ENCODE measurements at places on chromosomes 3 and 15.

GRCh38 chr15:74906067-74906449 is 593 bp downstream of the FAM219B start:
- no peak for DNase-seq

DNA sequence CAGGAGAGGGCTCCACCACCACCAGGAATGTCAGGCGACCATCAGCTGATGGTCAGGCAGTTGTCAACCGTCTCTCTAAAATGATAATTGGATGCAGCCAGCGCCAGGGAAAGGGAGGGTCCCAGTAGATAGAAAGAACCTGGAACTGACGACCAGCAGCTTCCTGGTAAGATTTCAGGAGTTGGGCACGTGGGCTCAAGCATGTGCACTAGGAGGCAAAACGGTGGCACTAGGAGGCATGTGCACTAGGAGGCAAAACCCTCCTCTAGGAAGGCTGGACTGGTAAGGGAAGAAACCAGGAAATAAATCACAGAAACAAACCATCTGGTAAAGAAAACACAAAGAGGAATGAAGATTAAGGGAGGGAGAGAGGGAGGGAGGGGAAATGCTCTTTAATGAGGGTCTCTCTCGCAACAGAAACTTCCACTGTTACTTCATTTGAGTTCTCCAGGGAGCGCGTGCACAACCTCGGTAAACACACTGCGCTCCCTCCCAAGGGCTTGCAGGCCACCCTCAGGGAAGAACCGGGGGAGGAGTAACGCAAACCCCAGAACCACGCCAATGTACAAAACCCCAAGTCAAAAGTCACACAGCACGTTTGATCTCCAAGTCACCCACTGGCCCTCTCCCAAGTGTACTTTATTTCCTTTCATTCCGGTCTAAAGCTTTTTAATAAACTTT is 116.7 kb downstream of the XXYLT1 start:
- DNase-seq = no peak

GRCh38 chr3:137163958-137164357 is 206.2 kb downstream of the IL20RB start:
- no peak for DNase-seq

DNA sequence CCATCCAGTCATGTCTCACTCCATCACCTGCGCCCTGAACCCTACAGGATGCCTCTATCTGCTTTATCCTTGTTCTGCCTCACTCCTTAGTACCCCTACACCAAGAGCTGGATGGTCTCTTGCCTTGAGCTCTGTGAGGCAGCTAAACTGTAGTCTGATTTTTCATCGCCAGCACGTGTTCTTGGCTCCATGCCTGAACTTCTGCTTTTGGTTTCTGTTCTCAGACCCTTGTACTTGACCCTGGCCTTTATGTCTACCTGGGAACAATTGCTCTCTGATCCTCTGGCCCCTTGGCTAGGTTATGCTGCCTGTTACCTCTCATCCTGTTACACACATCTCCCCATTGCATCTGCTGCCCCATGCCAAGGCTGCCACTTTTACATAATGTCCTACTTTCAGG is 318.0 kb upstream of the LMCD1 start:
- no peak for DNase-seq

DNA sequence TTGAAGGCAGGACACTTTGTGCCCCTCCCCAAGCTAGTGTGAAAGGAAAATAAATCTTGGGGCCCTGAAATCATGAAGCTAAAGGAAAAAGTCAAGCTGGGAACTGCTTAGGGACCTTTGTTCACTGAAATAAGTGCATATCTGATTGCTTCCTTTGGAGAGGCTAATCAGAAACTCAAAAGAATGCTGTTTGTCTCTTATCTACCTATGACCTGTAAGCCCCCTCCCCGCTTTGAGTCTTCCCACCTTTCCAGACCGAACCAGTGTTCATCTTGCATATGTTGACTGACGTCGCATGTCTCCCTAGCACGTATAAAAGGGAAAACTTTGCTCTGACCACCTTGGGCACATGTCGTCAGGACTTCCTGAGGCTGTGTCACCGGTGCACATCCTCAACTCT is 53.1 kb downstream of the SLC30A4 start:
- DNase-seq = no peak

GRCh38 chr3:142213298-142213697 is 12.1 kb downstream of the GK5 start:
- no peak for DNase-seq

GRCh38 chr15:39998511-39999077 is 40.4 kb downstream of the SRP14 start:
- no peak for DNase-seq

DNA sequence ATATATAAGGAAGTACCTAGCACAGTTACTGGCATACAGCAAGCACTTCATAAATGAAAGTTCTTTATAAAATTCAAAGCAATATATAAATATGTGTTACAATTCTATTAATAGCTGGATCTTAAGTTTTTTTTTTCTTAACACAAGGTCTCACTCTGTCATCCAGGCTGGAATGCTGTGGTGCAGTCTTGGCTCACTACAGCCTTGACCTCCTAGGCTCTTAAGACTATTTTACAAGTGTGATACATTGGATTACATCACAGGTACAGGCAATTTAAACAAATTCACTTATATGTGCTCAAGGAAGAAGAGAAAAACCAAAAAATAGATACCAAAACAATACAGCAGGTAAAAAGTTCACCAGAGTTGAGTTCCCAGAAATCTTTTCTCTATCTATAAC is 60.6 kb downstream of the ZNF280D start:
- DNase-seq = no peak

DNA sequence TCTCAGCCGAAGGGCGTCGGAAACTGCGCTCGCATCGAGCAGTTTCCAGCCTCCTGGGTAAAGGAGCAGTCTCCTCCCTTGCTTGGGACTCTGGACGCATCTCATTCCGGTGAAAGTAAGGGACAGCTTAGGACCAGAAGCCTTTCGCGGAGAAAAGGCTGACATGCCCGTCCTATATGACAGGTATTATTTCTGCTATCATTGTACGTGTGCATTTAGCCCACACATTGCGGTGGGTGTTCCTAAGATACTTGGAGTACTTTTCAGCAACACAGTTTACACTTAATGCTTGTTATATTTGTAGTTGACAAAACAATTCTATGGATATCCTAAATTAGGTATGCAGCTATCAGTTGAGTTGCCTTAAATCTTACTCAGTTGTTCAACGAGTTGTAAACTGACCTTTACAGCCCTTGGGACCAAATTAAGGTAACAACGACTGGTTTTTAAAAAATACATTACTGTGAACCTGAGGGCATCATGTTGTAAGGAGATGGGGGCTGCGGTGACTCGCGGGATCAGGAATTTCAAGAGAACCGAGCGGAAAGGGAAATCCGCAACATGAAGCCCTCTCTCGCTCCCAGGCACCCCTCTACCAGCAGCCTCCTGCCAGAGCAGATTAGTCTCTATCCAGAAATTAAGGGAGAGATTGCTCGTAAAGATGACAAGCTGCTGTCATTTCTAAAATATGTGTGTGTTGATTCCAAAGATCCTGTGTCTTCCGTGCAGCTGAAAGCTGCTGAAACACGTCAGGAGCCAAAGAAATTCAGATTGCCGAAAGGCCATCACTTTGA is 632 bp upstream of the COPS2 start:
- no peak for DNase-seq

DNA sequence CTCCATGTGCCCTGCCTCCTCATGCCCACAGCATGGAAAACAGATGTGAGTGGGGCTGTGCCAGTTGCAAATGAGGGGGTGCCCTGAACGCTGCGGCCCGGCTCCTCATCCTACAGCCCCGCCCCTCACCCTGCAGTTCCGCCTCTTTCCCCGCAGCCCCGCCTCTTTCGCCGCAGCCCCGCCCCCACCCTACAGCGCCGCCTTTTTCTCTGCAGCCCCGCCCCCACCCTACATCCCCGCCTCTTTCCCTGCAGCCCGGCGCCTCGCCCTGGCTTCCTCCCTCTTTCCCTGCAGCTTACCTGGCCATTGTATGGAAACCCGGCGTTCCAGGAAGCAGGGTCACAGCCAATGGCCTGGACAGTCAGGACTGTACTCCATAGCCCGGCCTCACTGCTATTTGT is 284.9 kb downstream of the TLE3 start:
- DNase-seq = no peak

DNA sequence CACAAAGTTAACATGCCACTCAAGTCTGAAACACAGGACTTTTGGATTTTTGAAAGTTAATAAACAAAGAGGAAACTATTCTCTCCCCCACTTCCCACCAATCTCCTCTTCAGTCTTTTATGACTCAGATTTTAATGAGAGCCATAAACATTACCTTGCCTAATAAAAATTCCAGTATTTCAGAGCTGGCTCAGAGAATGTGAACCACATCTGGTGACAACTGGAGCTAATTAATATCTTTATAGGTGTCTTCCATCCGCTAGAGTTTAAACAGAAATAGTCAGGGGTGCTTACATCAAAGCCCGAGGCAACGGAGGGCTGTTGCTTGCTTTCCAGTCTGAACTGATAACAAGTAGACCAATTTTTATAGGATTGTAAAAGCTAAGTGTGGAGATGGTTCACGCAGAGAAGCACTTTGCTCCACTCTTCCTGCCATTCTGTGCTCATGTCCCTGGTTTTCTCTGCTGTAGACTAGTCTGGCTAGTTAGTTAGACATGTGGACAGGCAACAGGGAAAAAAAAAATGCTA is 363.6 kb downstream of the NR2F2 start:
- no peak for DNase-seq

DNA sequence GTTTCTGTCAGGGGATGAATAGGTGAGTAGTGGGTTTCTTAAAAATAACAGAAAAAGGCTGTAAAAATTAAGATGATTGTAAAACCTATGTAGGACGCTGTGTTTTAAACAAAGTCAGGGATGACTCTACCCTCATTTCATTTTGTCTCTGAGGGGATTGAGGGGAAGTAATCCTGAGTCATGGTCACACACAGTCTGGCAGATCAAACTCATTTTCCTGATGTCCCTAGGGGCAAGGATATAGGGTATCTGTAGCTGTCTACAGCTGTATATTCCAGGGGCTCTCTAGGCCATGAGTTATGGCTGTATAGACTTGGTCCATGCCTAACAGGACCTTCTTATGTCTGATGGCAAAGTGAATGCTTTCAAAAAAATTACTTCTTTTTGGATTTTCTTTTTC is 421.1 kb downstream of the PDCD6IP start:
- DNase-seq = no peak

DNA sequence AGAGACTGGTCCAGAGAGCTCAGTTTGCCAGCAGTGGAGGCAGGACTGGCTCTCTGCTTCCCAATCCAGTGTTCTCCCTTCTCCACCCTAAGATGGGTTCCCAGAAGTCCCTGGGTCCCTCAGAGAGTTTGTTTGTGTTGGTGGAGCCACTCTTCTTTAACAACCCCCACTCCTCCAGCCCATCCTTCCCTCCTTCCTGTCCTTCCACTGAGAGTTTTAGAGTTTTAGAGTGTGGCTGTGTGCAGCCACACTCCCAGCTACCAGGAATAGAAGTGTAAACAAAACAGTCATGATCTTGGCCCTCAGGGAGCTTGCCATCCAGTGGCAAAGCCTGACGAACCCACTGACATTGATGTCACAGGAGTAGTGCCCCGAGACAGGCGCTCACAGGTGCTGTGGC is 12.5 kb upstream of the FBLN2 start:
- no peak for DNase-seq

- DNase-seq = no peak
These were observed 32.6 kb upstream of the ITGA11 start for GRCh38 chr15:68464448-68465090.

DNA sequence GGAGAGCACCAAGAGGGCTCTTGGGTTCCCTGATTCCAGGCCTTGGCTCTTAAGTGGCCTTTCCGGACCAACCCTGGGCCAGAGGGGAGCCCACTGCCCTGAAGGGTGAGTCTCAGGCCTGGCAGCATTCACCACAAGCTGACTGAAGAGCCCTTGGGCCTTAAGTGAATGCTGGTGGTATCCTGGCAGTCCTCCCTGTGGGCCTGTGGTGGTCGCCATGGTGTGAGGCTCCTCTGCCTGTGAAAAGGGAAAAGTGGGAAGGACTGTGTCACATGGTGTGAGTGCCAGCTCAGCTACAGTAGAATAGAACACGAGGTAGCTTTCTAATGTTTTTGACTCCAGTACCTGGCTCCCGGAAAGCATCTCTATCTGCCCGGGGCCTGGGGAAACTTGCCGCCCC is 15.3 kb downstream of the CHDH start:
- DNase-seq = no peak

DNA sequence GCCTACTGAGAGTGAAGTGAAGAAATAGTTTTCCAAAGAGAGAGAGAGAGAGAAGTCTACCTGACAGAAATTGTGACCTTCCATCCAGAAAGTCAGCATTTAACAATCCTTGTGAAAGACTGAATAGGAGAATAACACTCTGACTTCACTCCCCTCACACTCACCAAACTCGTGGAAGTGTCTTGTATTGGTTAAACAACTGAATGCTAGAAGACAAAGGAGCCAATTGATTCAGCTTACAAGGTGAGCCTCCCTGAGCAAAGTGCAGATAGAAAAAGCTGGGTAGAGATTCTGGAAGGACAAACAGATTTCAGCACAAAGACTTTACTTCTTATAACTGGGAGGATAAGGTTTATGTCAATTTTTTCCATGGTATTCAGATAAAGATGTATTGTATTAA is 40.8 kb upstream of the OSTN start:
- DNase-seq = no peak

DNA sequence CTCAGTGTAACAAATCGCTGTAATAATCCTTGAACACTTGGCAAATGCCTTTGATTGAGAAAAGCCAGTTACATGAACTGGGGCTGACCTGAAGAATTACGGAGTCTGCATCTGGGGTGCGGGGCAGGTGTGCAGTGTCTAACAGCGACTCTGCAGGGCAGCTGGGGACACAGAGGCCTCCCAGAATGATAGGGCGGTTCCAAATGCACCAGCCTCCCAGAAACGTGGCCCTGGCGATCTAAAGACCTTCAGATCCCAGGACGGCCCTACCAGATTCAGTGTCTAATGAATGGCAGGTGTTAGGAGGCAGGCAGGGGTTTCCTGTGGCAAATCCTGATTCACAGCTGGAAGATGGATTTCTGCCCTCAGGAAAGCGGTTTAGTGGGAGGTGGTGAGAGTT is 100.5 kb upstream of the RGMA start:
- DNase-seq = no peak

DNA sequence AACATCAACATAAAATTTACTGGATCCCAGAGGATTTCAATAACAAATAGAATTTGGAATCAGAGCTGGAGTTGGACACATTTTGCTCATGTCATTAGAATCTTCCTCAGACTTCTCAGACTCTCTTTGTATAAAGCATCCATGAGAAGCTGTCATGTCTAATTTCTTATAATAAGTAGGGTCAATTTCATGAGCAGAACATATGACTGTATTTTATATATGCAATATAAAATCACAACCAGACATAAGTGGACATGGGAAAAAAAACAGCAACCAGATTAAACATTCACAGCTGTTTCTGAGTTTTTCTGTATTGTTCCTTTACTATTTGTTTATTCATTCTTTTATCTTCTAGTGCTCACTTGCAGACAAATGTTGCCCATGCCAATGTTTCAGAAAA is 325.5 kb downstream of the RBMS3 start:
- DNase-seq = no peak

- peak; percentile 25 for DNase-seq
These were observed 167.4 kb downstream of the GAP43 start for GRCh38 chr3:115790759-115791158.

- DNase-seq = no peak
These were observed 118.4 kb upstream of the TPRG1 start for GRCh38 chr3:189053322-189053721.

GRCh38 chr15:77772641-77773402 is 140.1 kb upstream of the LINGO1 start:
- no peak for DNase-seq
